CD4-positive, alpha-beta T cell treated with Interleukin-4 for 4 hours (primary cell): ENCODE measurements at places on chromosomes 2 and 18.

GRCh38 chr2:3446381-3446780 lies 66.9 kb downstream of the TRAPPC12 start:
- no peak for DNase-seq

- no peak for DNase-seq
These were observed 105.4 kb upstream of the MAP4K3 start for GRCh38 chr2:39542523-39542922.

- DNase-seq, result no peak
These were observed 55.0 kb downstream of the ABCB11 start for GRCh38 chr2:168976034-168976654.

DNA sequence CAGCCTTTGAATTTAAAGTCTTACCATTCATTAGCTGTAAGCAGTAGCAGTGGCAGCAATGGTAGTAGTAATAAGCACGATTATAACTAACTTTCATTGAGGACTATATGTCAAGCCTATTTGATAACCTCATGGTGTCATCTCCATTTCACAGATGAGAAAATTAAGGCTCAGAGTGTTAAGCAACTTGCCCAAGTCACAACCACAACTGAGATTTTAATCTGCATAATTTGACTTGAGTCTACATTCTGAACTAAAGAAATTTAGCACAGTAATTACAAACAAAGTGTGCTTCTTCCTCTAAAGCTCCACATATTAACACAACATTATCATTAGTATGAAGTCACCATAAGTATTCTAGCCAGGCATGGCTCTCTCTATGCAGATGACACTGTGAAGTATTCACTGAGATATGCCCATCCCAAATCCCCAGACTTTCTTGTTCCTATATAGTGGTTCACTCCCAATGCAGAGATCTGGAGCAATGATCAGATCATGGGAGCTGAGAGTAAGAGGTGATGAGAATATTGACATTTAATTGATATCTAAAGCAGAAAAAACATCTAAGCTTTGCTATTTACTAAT lies 120.2 kb downstream of the ATAD2B start:
- DNase-seq, result no peak

DNA sequence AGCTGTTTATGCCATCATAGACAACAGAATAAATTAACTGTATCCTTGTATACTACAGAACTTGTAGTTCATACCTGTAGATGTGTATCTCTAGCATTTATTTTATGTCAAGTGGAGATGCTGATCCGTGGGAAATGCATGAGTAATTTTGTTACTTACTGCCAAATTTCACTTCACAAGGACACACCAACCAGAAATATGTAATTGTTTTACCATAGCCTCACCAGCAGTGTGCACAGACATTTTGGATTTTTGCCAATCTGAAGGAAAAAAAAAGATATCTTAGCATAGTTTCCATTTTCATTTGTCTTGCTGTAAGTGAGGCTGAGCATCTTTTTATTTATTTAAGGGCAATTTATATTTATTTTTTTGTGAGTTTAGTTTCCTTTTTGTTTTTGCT lies 265.1 kb upstream of the OSR1 start:
- no peak for DNase-seq

- no peak for DNase-seq
These were observed 104.6 kb upstream of the COL3A1 start for GRCh38 chr2:188869550-188869949.

GRCh38 chr2:42809819-42810120 lies 17.4 kb upstream of the HAAO start:
- peak; percentile 58 for DNase-seq

DNA sequence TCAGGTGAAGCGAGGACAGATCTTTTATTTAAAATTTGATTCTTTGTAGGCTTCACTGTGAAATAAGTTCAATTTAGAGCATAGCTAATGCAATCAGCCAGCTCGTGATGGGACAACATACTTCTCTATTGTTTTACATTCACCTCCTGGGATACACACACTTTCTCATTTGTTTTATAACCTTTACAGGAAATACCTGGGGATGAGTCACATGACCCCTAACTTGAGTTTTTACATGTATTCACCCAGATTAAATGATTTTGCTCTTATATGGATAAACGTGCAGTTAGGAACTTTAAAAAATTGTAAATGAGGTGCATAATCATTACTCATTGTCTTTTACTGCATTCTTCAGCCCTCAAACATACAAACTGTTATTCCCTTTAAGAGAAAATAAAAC lies 152.1 kb downstream of the NEDD4L start:
- no peak for DNase-seq

- DNase-seq, result no peak
These were observed 1.1 kb downstream of the SLC38A11 start for GRCh38 chr2:164954186-164954585.

- DNase-seq, result no peak
These were observed 29.0 kb upstream of the SLC35F6 start for GRCh38 chr2:26735097-26735496.

- DNase-seq, result no peak
These were observed 448.5 kb downstream of the ZEB2 start for GRCh38 chr2:144071461-144071860.

GRCh38 chr2:221958224-221958623 lies 340.6 kb downstream of the PAX3 start:
- DNase-seq, result no peak

- no peak for DNase-seq
These were observed 90.4 kb downstream of the MBD2 start for GRCh38 chr18:54134053-54134452.

- DNase-seq, result no peak
These were observed 22.0 kb downstream of the ARHGAP15 start for GRCh38 chr2:143151111-143151752.

DNA sequence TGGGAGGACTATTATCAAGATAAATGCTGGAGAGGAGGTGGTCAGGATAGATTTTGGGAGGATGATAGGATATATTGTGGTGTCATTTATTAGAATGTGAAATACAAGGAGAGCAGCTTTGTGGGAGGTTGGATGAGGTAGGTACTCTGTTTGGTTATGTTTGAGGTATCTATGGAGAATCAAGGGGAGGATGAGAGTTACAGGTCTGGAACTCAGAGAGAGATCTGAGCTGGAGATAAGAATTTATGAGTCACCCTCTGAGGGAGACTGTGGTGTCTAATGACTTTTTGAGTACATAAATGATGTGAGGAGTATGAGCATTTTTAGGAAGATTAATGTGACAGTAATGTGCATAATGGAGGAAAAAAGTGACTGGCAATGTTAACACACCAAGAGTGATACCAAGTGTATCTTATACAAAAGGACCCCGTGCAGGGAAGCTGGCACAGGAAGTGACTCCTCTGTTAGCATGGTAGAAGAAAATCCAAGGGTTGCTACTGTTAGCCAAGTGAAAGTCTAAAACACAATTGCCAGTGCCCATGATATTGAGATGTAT lies 48.2 kb downstream of the CRIM1 start:
- DNase-seq, result peak; percentile 37

GRCh38 chr18:58566556-58567292 lies 62.2 kb downstream of the ALPK2 start:
- no peak for DNase-seq

GRCh38 chr18:44259610-44260009 lies 421.1 kb upstream of the SETBP1 start:
- DNase-seq, result no peak

- DNase-seq, result no peak
These were observed 95.8 kb downstream of the PAX3 start for GRCh38 chr2:222203041-222203440.

DNA sequence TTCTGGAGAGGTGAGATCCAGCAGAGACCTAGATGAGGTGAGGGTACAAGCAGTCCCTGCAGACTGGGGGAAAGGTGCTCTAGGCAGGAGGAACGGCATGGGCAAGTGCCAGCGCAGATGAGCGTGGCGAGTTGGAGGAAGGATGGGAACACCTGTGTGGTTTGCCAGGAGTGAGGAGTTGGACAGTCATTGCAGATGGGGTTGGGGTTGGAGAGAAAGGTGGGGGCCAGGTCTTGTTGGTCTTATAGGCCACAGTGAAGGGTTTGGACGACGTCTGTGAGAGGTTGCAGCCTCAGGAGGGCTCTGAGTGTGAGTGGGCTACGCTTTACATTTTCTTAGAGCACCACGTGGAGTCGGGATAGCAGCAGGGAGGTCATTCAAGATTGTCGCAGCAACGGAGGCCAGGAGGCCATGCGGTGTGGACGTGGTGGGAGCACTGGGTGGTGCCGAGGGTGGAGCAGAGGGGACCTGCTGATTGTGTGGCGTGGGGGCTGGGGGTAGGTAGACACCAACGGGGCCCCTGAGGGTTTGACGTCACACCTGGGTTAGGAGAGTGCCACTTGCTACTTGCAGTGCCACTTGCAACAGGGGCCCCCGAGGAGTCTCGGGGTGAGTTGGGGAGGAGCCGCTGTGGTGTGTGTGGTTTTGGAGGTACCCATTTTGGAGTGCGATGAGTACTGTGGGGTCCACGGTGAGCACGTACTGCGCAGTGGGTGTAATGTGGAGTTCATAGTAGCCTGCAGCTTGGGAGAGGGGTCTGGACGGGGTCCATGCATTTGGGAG lies 66.2 kb downstream of the LPIN1 start:
- no peak for DNase-seq

- no peak for DNase-seq
These were observed 11.4 kb upstream of the GALNT1 start for GRCh38 chr18:35570182-35570581.

- no peak for DNase-seq
These were observed 468 bp upstream of the SATB2 start for GRCh38 chr2:199458009-199458805.

DNA sequence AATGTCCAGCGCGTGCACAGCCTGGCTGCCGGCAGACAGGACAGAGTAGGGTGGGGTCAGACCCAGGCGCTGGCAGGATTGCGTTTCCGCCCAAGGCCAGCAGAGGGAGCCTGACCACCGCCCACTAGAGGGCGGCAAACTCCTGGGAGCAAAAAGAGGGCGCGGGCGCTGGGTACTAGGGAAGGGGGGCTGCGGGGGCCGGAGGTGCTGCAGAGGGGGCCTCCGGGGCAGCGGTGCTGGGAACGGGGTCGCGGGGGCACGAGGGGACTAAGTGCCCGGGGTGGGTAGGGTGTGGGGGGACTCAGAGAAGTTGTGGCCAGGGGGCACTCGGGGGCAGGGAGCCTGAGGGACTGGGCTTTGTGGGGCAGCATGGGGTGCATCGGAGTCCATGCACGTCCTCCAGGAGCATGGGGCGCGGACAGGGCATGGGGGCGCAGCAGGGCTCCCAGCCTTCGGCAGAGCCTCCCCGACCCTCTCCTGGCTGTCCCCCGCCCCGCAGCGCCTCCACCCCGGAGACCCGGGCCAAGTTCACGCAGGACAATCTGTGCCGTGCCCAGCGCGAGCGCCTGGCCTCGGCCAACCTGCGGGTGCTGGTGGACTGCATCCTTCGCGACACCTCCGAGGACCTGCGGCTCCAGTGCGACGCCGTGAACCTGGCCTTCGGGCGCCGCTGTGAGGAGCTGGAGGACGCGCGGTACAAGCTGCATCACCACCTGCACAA lies 3.2 kb downstream of the TEKT4 start:
- peak; percentile 34 for DNase-seq

GRCh38 chr2:109284826-109285225 lies 155.8 kb downstream of the SH3RF3 start:
- no peak for DNase-seq

DNA sequence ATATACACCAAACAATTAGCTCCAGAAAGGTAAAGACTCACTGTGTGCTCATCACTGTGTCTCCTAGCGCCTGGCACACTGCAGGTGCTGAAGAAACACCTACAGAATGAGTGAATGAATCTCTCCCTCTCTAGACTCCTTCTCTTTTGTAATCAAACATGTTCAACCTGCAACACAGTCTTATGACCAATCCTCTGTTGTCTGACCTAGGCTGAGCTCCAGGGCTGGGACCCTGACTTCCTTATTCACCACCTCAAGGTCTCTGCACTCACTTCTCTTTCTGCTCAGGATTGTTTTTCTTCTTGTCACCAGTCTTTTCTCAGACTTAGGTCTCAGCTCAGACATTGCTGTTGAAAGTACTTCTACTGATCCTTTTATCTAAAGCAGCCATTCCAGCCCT lies 9.8 kb downstream of the CKAP2L start:
- no peak for DNase-seq

- DNase-seq, result no peak
These were observed 137.9 kb downstream of the SLC4A3 start for GRCh38 chr2:219765231-219765911.

- DNase-seq, result peak; percentile 47
These were observed 181.5 kb upstream of the ACVR2A start for GRCh38 chr2:147663153-147663961.

DNA sequence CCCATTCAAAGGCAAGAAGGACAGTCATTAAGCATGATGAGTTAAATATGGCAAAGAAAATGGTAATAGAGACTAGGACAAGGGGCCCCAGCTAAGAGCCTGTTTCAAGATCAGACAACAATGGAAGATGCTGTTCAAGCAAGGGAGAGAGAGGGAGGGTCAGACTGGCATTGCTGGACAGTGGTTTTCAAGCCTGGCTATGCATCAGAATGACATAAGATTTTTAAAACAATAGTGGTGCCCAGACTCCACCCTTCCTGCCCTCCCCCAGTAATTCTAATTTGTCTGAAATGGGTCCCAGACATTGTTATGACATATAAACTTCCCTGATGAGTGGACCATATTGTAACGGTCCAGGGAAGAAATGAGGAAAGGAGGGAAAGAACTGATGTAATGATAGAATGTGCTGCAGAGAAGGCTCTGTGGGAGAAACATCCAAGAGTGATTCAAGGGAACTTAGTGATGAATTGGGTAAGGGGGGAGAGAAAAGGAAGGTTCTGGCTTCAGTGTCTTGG lies 112.9 kb upstream of the TRIB2 start:
- no peak for DNase-seq

DNA sequence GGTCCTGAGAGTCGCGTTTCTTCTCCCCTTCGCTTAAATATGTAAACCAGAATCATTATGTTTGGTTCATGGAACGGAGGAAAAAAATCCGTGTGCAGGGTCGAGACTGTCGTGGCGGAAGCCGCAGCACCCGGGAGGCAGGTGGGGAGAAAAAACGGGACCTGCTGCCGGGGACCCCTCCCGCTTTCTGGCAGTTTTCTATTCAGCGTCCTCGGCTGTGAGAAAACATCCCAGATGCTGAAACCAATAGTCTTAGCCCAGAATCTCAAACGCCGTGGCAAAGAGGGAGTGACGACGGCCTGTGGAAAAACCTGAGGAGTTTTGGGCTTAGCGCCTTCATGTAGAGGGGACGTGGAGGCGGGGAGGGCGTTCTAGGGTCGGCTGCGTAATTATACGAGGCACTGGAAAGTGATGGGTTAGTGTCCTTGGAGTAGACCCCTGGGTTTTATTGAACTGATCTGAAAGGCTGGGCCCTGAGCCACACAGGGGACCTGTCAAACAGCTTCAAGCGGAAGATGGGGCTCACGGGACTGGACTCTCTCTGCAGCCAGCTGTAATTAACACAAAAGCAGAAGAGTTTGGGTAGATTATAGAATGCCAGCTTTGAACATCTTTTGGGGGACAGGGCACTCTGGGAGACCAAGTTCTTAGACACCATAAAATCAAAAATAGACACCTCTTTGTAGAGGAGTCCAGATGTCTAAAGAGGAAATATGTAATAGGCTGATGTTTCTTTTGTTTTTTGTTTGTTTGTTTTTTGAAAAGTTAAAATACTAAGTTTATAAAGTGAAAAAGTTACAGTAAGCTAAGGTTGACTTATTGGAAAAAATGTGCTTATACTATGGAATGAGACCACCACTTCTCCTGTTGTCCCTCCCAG lies 834 bp upstream of the BUB1 start:
- DNase-seq, result no peak
